ENCODE measurements at places on chromosomes 2 and 18.

- H3K27me3 ChIP-seq = peaks cover 20% of the 10 kb centered on the region
- DNase-seq = peak; percentile 49
- no peak overlapping the region for H3K27ac ChIP-seq
Measured at GRCh38 chr2:231034291-231034882, 2.9 kb upstream of the C2orf72 start.

DNA sequence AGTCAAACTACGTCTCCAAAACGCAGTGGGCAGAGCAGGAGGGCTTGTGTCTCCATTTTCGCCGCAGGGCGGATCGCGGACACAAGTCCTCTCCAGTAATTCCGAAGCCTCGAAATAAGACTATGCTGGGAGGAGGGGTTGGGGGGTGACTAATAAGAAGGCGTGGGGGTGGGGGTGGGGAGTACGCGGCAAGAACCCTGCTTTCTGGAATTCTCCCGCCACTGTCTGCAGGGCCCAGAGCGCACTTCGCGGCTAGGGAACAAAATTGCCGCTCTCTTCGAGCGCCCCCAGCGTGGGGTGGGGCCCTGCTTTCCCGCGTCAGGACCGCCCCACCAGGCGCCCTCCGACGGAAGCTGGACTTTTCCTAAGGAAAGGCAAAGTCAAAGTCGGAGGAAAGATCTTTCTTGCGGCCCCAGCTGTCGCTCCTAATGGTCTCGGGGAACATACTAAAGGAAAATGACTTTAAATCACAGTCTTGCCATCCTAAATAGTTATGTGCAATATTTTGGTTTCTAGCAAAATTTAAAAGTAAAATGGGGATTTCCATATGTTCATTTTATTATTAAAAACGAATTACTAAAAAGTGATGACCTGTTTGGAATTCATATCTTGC lies 11.9 kb downstream of the NR4A2 start:
- H3K4me3 ChIP-seq = no peak overlapping the region
- no peak overlapping the region for H3K27ac ChIP-seq
- peak; percentile 46 for DNase-seq
- peaks cover 38% of the 10 kb centered on the region for H3K4me1 ChIP-seq

GRCh38 chr2:235594041-235594440 lies 100.2 kb downstream of the AGAP1 start:
- no peak overlapping the region for H3K4me3 ChIP-seq
- no peak overlapping the region for H3K27ac ChIP-seq
- H3K4me1 ChIP-seq = no peaks in the 10 kb centered on the region
- H3K27me3 ChIP-seq = no peaks in the 10 kb centered on the region
- no peaks in the 10 kb centered on the region for H3K36me3 ChIP-seq
- peak; percentile 25 for DNase-seq

- H3K36me3 ChIP-seq = no peaks in the 10 kb centered on the region
- no peak overlapping the region for H3K4me3 ChIP-seq
- H3K27ac ChIP-seq = no peak overlapping the region
- H3K4me1 ChIP-seq = peaks cover 25% of the 10 kb centered on the region
- H3K27me3 ChIP-seq = no peaks in the 10 kb centered on the region
Measured at GRCh38 chr2:30463535-30463934, 16.5 kb downstream of the LCLAT1 start.

DNA sequence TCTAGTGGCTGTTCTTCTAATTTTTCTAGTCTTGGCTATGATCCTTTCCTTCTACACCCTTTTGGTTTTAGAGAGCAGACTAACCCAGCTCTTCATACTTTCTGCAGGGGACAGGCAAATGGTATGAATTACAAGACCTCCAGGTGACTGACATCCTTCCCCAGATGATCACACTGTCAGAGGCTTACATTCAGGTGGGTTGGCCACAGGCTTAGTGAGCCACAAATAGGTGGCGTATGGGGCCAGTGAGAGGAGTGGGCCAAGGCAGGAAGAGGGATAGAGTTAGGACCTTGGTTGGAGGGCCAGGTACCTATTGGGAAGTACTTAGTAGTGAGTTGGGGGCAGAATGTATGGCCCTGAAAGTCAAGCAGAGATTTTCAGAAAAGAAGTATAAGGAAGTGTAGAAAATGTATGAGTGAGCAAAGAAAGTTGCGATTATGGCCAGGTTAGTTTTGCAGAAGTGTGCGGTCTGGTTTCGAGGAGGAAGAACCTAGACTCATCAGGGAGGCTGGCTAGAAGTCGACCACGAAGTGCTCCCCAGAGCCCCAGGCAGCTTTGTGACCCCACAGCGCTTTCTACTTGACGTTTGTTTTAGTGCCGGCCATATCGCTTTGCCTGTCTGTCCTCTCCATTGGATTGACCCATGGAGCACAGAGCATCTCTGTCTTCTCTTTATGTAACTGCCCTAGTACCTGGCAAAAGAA lies 20.0 kb downstream of the SFTPB start:
- no peaks in the 10 kb centered on the region for H3K27me3 ChIP-seq
- H3K27ac ChIP-seq = peak overlapping the region; percentile 1
- H3K4me3 ChIP-seq = no peak overlapping the region
- H3K4me1 ChIP-seq = peaks cover 26% of the 10 kb centered on the region
- peak; percentile 76 for DNase-seq

DNA sequence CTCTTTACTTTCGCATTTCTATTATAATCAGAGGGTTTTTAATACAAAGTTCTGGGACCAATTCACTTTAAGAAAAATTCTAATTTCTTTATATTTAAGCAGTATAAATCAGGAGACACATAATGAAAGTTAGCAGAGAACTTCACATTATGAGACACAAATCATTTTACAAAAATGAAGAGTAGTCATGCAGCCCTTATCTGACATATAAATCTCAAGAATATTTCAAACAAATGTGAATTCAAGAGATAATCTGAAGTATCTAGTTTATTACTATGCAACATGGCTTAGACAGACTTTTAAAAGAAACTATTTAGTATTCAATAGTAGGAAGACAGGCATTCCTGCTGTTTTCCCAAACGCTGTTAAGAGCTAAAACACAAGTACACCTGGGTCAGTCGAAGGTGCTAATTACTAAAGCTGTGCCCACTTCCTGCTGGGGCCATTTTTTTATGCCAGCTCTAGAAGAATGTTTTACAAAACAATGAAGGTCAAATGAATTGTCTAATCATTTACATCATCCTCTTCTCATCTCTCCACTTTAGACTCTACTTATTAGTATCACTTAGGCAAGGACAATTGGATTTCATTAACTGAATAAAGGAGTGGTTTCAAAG lies 40.2 kb downstream of the CWC22 start:
- H3K4me3 ChIP-seq = no peak overlapping the region
- DNase-seq = no peak
- H3K4me1 ChIP-seq = no peaks in the 10 kb centered on the region

- no peak overlapping the region for H3K4me3 ChIP-seq
- DNase-seq = no peak
- no peak overlapping the region for H3K27ac ChIP-seq
- peaks cover 6% of the 10 kb centered on the region for H3K4me1 ChIP-seq
- H3K27me3 ChIP-seq = no peaks in the 10 kb centered on the region
- H3K36me3 ChIP-seq = no peaks in the 10 kb centered on the region
Measured at GRCh38 chr2:64711252-64711800, 57.6 kb upstream of the SERTAD2 start.

DNA sequence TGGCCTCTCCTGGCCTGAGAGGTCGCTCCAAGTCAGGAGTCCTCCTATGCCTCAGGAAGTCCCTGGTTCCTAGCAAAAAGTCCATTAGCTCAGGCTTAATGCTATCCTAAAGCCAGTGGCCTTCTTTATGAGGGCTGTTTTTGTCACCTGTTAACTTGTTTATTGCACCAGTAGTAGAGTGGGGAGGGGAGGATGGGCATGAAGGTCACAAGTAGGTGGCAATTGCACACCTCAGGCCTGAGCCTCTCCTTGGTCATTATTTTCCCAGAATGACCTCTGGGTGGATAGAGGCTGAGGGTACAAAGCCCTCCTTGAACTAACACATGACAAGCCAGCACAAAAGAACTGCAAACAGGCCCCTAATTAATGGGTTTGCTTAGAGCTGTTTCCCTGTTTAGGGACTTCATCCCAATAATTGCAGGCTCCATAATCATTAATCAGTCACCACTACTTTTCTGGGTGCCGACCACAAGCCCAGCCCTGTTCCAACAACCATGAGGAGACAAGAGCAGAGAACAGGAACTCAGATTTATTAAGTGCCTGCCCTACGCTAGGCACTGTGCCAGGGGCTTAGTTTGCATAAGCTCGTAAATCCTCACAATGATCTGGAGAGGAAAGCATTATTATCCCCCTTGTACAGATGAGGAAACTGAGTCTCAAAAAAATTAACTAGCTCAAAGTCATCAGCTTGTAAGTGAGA lies 123.0 kb upstream of the PKDCC start:
- no peak overlapping the region for H3K4me3 ChIP-seq
- H3K4me1 ChIP-seq = no peaks in the 10 kb centered on the region
- no peaks in the 10 kb centered on the region for H3K27me3 ChIP-seq
- H3K27ac ChIP-seq = no peak overlapping the region
- no peaks in the 10 kb centered on the region for H3K36me3 ChIP-seq

DNA sequence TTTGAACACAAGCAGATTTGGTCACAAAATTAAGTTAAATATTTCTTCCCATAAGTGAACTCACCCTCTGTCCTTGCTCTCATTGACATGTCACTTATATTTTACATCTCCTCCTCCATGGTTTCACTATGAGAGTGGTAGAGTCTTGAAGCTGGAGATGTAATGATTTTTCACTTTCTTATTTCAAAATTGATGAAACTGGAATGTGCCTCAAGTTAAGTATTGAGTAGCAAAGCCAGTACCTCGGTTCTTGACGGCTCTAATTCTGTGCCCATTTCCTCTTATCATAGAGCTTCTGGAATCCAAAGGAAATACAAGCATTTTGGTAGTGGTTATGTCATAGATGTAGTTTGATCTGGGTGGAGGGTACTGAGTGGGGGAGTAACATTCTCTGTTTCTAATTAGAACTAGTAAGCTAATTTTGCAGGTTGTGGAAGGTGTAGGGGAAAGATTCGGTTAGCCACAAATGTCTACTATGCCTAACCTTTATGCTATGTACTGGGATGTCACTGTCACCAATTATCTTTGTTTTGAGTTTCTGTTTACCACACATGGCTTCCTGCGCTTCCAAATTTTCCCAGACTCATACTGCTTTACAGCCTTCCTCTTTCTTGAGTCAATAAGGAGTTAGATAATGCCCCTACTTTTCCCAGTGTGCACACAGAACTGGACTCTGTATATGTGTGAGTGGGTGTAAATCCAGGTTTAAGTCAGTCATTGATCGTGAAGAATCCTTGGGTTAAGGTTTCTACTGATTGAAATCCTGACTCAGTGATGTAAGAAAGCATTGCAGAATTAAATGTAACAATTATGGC lies 96.8 kb downstream of the DIS3L2 start:
- H3K27ac ChIP-seq = no peak overlapping the region
- no peaks in the 10 kb centered on the region for H3K4me1 ChIP-seq
- H3K4me3 ChIP-seq = no peak overlapping the region
- no peaks in the 10 kb centered on the region for H3K27me3 ChIP-seq
- H3K36me3 ChIP-seq = no peaks in the 10 kb centered on the region

DNA sequence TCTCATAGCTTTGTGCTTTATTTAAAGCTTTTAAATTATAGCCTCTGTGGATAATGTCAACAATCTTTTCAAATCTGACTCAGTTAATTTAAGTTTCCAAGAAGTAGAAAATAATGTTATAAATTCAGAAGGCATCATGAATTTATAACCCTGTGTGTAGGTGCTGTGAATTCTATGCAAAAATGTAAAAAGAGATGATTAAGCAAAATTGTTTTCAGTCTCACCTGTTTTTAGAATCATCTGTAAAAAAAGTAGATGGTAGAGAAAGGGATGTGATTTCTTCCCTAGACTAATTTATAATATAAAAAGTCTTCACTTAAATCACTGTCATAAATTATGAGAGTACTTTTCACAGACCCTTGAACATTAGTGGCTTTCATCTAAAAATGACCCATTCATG lies 85.6 kb upstream of the NOSTRIN start:
- peaks cover 14% of the 10 kb centered on the region for H3K4me1 ChIP-seq
- H3K27me3 ChIP-seq = no peaks in the 10 kb centered on the region
- no peak for DNase-seq
- H3K27ac ChIP-seq = no peak overlapping the region

- H3K4me3 ChIP-seq = no peak overlapping the region
- H3K27me3 ChIP-seq = peaks cover 4% of the 10 kb centered on the region
- H3K36me3 ChIP-seq = no peaks in the 10 kb centered on the region
- DNase-seq = peak; percentile 23
Measured at GRCh38 chr2:127680706-127681287, 5.5 kb upstream of the LIMS2 start.

All from B cell (primary cell).